A549 treated with DMSO at 1 μM for 4 hours (cell line): ENCODE measurements at places on chromosomes 2 and 18. TPM values are rescaled to one million over a fixed set of nuclear protein-coding genes. Genes with fewer than 3 reads are reported as not detected.

POTEJ gene
- not detected in 5 replicates for total RNA-seq

PROC gene
- total RNA-seq, result 2.9 to 4.5 TPM (median 3.3 TPM) in 5 replicates

HSBP1L1 gene
- total RNA-seq, result 9.3 to 12.8 TPM (median 11.0 TPM) in 5 replicates

GKN2 gene
- total RNA-seq, result 2.3 to 4.3 TPM (median 3.7 TPM) in 5 replicates

MAP2 gene
- total RNA-seq, result 0.28 to 0.72 TPM (median 0.50 TPM) in 5 replicates

MEP1B gene
- total RNA-seq, result 0.03 to 0.15 TPM (median 0.07 TPM) in 5 replicates

LCT gene
- total RNA-seq, result 0.02 to 0.06 TPM (median 0.02 TPM) in 5 replicates
